Activated CD8-positive, alpha-beta memory T cell treated with anti-CD3 and anti-CD28 coated beads for 1 hour (primary cell): ENCODE measurements at places on chromosomes 3 and 15.

- no peak for DNase-seq
Measured at GRCh38 chr3:134892326-134892725, 97.3 kb downstream of the EPHB1 start.

- DNase-seq: no peak
Measured at GRCh38 chr3:50146316-50146901, 8.7 kb upstream of the SEMA3F start.

- DNase-seq: no peak
Measured at GRCh38 chr3:30864836-30865235, 29.6 kb downstream of the GADL1 start.

DNA sequence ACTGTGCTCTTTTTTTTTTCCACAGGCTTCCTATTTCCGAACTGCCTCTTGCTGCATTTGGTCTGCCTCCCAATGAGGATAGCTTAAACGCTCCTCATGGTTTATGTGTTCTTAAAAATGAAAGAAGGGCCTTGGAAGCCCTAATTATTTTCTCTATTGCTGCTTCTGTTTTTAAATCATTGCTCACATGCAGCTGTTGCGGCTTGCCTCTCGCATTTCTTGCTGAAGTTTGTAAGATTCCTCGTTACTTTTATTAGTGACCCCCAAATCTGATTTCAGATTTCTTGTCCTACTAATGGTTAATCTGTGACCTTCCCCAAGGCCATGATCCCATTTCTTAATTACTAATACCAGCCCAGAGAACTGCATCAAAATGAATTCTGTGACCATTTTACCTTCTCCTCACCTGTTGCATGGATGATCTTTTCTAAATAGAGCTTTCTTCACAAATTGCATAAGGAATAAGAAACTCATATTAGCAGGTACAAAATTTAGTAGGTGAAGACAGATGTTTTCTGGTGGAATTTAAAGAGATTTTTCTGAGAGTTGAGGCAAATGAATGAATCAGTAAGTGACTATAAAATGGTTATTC, 1.8 kb downstream of the UBE2E1 start:
- no peak for DNase-seq

DNA sequence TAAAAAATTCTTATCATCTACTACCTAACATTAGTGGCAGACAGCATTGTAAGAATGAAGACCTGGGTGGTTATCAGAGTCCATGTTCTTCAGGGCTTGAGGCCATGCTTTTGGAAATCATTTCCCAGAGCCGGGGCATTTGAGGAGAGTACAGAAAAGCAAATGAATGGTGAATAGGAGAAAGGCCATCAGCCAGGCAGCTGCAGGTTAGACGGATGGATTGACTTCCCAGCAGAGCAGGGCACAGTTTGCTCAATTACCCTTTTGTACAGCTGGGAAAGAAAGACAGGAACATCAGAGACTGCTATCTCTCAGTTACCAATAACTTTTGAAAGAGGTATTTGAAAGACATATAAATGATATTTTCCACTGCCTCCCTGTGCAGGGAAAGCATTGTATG, 135.6 kb downstream of the ALCAM start:
- no peak for DNase-seq

DNA sequence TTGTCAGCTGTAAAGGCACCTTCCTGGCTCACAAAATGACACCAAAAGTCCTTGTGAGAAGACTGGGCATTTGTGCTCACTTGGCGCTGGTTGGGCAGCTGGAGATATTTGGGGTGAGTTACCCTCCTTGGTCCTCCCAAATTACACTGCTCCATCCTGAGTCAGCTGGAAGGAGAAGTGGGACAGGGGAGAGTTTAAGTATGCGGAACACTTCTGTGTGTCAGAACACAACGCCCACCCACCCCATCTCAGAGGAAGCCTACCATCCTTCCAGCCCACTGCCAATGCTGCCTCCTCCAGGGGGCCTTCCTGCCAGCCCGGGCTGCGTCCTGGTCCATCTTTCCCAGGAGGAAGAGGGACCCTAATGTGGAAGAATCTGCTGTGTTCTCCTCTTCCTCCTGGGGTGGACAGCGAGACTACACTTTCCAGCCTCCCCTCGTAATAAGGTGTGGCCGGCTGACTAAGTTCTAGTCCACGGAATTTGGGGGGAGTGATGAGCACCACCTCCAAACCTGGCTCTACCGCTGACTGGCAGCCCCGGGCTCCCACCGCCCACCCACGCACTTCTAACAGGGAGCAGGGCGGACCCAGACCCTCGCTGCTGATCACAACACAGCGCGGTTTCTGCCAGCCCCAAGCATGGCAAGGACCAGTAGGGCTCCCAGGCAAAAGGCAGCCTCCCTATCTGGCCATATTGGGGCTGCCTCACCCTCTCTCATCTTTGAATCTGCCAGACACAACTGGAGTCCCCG, 265.0 kb downstream of the XXYLT1 start:
- DNase-seq: no peak

- DNase-seq: no peak
Measured at GRCh38 chr3:173986861-173987410, 589.4 kb downstream of the NLGN1 start.

DNA sequence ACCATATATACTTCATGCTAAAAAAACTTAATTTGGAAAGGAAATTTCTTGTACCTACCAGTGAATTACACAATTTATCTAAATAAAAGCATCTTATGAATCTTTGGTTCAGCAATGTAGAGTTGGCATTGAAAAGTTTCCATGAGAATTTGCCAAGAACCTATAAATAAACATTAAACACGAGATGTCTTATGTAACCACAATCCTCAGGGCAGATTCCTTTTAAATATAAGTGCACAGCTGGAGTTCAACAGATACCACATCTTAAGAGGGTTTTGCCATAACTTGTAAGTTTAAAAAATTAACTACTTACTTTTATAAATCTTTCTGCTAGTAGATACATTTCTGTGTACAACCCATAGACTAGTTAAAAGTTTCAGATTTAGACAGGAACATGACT, 499.3 kb upstream of the ARRDC4 start:
- no peak for DNase-seq

- no peak for DNase-seq
Measured at GRCh38 chr15:94028809-94029208, 202.6 kb upstream of the MCTP2 start.

DNA sequence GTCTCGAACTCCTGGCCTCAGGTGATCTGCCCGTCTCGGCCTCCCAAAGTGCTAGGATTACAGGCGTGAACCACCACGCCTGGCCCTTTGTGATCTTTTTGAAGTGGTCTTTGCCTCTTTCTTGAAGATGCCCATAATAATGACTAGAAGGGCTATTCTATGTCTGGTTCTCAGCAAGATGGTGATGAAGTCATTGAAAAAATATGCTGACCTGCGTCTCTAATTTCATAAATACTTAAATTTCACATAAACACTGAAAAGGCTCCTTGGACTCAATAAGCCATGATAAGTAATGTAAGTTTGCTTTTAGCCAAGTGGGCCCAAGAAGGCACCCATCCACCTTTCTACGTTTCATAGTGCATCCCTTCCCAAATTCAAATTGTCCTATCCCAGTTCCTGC, 775 bp upstream of the MAPK6 start:
- DNase-seq: no peak

DNA sequence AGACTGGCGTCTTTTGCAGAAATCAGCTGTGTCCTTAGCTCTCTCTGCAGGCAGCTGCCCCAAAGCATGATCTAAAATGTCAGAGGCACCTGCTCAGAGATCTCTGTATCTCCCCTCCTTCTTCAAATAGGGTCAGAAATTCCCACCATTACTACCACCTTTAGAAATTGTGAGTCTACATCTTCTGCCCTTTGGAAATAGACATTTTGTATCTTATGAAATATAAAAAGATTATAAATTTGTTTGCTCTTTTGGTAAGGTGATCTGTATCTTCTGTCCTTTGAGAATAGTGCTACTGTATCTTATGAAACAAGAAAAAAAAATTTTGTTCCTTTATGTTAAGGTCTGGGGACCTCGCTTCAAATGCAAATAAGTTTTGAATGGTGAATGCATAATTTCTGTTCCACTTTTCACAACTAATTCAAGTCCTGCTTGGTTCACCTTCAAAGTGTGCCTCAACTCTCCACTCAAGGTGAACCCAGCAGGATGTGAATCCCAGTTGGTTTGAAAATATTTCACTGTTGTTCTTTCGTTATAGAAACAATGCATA, 28.3 kb upstream of the GPD1L start:
- DNase-seq: no peak

DNA sequence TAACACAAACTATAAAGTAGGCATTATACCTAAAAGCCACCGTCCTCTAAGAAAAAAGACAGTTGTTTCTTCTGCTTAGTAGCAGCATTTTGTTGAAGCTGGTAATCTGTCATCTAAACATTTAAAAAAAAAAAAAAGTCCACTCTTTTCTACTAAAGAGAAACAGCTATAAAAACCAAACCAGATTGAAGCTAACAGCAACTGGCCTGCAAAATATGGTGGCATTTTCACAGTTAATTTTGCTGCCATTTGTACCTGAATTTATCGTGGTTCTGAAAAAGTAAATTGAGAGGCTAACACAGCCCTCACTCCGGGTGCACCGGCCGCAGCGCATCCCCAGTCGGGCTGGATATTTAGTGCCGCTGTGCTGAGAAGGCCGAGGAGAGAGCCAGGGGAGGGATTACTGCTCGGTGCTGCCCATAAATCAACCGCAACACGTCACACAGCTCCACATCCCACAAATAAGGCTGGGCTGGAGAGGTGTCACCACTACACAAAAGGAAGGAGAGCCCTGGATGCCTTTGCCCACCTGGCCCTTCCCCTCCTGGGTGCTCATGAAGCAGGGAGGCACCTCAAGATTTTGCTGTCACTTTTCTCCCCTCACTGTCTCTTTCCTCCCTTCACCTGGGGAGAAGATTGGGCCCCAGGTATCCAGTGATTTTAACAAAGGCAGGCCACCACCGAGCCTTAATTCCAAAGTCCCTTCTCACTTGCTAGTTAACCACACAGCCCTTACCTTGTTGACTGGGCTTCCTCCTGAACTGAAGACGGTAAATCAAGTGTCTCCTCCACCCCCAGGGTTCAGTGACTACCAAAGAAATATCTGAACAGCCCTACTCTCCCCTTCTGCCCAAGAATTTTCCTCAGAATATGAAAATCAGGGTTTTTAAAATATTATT, 44.4 kb downstream of the MECOM start:
- DNase-seq: no peak

DNA sequence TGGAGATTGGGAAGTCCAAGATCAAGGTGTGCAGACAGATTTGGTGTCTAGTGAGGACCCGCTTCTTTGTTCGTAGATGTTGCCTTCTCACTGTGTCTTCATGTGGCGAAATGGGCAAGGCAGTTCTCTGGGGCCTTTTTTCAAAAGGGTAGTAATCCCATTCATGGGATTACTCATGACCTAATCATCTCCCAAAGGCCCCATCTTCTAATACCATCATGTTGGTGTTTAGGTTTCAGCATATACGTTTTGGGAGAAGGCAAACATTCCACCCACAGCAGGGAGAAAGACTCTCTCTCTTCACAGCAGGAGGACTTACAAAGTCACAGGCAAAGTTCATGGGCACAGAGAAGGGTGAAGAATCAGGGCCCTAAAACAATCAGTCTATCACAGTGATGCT, 252.1 kb downstream of the RPLP1 start:
- DNase-seq: no peak

DNA sequence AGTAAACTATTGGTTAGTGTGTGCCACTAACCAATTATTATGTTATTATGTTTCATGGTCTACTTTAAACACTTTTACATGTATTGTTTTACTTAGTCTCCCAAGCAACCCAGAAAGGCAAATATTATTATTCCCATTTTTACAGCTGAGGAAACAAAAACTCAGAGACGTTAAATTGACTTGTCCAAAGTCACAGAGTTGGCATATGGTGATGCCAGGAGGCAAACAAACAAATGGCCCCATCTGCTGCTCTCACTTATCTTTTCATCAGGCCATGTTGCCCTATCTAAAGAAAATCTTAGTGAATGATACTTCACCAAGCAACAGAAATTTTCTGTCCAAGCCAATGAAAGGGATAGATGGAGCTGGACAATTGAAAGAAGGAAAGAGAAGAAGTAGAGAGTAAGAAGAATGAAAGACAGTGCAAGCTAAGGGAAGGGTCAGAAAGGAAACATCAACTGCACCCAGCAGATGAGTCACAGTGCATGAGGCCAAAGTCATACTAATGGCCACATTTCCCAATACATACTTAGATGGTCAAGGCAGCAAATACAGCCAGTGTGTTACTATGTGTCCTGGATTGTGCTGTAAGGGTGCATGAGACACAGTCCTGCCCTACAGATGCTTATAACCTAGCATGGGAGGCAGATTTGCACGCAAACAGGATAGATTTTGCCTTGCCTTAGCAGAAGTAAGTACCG, 266.9 kb downstream of the KCNMB2 start:
- DNase-seq: no peak

DNA sequence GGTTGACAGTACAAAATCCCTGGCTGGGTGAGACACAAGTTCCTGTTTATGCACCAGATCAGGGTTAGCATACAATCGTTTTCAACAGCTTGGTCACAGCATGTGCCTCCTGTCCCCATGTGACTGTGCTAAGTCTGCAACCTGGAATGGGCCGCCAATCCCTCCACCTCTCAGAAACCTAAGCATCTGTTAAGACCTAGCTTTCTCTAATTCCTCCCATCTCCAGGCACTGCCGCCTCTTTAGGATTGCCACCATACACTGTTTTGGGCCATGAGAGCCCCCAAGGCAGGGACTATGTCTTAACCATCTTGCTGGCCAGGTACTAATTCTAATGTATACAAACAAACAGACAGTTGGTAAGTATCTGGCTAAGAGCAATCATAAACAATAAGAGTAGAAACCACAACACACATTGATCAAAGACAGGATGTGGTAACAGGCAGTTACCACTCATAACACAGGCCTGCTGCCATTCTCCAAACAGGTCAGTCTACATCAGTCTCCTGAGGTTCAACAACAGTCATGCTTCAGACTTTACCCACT, 25.6 kb downstream of the SEC22C start:
- no peak for DNase-seq

- DNase-seq: no peak
Measured at GRCh38 chr3:25427155-25427554, 908 bp upstream of the RARB start.

GRCh38 chr3:160568989-160569388, 3.6 kb upstream of the KPNA4 start:
- no peak for DNase-seq

GRCh38 chr3:157693762-157694161, 190.5 kb upstream of the VEPH1 start:
- no peak for DNase-seq

- no peak for DNase-seq
Measured at GRCh38 chr3:167958141-167958540, 137.6 kb downstream of the GOLIM4 start.
